ENCODE measurements at places on chromosomes 13 and 19.

DNA sequence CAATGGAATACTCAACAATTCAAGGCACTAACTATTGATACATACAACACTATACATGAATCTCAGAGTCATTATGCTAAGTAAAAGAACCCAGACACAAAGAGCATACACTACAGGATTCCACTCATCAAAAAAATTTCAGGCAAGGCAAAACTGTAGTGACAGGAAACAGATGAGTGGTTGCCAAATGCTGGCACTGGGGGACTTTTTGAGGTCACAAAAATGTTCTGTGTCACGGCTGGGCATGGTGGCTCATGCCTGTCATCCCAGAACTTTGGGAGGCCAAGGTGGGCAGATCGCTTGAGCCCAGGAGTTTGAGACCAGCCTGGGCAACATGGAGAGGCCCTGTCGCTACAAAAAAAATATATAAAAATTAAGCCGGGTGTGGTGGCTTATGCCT, 129.4 kb downstream of the KL start:
- DNase-seq: no peak

- DNase-seq: no peak
These were observed 200.2 kb upstream of the SOX1 start for GRCh38 chr13:111866731-111867245.

GRCh38 chr13:98181111-98181815, 4.2 kb upstream of the RNF113B start:
- no peak for DNase-seq

DNA sequence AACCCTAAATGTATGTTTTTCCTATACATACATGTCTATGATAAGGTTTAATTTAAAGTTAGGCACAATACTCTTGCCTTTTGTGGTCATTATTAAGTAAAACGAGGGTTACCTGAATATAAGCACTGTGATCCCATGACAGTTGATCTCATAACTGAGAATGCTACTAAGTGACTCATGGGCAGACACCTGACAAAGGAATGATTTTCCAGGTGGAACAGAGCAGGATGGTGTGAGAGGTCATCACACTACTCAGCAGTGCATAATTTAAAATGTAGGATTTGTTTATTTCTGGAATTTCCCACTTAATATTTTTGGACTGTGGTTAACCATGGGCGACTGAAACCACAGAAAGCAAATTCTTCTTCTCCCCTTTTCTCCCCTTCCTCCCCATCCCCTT, 178.9 kb downstream of the UGGT2 start:
- DNase-seq: no peak

GRCh38 chr13:113883921-113884804, 20.3 kb upstream of the GAS6 start:
- DNase-seq: no peak

- peak; percentile 47 for DNase-seq
These were observed 8.3 kb upstream of the CDC42EP5 start for GRCh38 chr19:54481326-54481930.

- peak; percentile 80 for DNase-seq
These were observed 9.7 kb upstream of the GIPC1 start for GRCh38 chr19:14505488-14506239.

- DNase-seq: peak; percentile 43
These were observed 69.8 kb downstream of the KCNRG start for GRCh38 chr13:50085063-50085462.

DNA sequence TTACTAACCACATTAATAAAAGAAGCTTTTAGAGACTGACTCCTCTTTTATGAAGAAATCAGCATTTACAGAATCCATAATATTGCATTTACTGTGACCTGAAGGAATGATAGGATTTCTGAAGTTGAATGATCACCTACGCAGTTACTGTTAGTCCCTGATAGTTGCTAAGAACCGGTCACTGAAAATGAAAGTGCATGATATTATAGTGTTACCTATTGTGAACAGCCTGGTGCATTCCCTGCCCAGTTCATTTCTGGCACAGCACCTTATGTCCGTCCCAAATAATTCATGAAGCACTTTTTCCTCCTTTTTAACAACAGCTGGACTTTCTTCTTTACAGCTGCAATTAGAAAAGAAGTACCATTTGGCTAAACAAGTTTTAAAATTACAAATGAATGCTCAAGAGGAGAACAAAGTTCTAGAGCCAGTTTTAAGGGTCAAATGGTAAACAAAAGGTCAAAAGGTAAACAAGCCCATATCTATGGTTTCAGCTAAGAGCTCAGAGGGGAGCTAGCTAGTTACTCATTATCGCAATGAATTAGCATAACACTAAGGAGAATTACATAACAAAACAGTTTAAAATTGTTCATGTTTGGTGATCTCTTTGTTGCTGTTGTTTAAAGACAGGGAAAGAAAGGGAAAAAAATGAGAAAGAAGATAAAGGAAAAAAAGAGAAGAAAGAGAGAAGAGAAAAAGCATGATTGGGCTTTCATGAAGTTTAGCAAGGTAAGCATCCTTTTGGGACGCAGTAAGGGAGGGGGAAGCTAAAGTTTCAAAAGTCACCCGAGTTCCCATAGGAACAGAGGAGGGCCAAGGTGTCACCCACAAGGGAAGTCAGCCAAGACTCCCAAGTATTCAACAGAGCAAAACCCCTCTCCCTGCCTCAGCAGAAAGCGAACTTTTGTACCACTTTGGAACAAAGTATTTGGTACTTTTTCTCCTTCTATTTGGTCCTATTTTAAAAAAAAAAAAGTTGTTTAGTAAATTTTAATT, 50.2 kb downstream of the FLT3 start:
- no peak for DNase-seq

GRCh38 chr13:99859178-99860177, 112.1 kb downstream of the ZIC5 start:
- DNase-seq: peak; percentile 30

DNA sequence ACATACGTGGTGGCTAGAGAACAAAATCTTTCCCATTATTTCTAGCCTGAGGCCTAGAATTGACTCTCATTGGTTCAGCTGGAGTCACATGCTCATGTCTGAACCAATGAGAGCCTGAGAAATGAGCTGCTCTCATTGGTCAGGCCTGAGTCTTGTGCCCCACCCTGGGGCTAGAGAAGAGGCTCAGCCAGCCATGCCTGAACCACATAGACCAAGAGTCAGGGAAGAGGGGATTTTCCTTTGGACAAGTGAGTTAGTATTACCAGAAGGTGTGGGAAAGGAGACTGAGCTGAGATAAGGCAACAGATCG, 6.9 kb downstream of the FXYD5 start:
- no peak for DNase-seq

GRCh38 chr13:66745307-66745706, 484.8 kb downstream of the PCDH9 start:
- no peak for DNase-seq

GRCh38 chr13:99205621-99206220, 5.1 kb downstream of the UBAC2 start:
- DNase-seq: no peak

DNA sequence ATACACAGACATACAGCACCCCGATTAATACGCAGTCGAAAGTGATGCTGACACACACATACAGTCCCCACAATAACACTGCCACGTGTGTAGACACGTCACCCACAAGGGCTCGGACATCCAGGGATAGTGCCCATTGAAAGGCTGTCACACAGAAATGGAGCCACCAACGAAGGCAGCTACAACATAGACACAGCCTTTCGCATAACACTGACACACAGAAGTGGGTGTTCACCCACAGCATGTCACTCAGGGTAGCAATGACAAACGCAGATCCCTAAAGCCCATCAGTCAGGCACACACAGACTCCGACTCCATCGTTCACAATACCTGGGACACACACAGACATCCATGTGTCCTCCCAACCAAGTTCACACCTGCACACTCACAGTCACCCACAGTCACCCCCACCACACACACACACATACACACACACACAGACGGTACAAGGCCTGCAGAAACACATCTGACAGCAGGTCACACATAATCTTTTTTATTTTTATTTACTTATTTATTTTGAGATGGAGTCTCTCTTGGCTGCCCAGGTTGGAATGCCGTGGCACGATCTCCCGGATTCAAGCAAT, 10.4 kb upstream of the NANOS3 start:
- no peak for DNase-seq

GRCh38 chr13:20239748-20240147, 7.6 kb upstream of the GJB6 start:
- no peak for DNase-seq

DNA sequence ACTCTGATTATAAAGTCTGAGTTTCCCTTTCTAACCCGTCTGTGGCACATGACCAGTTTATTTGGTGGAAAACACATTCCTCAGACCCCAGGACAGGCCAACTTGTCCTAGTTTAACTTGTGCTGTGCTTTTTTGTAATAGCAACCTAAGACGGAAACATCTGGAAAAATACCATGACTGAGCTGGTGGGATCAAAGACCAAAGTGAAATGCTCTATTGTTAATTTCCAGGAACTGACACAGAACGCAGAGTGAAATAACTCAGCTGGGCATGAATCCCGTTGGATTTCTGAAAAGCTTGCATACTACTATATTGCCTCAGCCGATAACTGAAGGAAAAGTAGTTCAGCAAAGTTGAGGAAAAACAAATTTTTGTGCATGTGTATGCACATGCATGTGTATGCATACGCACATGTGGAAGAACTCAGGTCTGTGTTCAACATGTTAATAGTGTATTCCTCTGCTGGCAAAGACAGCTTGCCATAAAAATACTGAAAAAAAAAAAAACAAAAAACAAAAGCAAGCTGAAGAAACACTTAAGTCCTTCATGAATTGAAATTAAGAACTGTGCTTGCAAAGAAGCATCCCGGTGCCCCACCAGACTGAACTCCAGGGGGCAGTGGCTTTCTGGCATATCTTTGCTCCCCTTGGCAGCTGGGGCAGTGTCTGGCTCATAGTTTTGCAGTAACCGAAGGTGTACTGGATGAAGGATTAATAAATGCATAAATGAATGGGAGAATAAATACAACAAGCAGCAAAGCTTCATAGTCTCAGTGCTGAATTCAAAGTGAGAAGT, 187.8 kb downstream of the LHFPL6 start:
- no peak for DNase-seq

DNA sequence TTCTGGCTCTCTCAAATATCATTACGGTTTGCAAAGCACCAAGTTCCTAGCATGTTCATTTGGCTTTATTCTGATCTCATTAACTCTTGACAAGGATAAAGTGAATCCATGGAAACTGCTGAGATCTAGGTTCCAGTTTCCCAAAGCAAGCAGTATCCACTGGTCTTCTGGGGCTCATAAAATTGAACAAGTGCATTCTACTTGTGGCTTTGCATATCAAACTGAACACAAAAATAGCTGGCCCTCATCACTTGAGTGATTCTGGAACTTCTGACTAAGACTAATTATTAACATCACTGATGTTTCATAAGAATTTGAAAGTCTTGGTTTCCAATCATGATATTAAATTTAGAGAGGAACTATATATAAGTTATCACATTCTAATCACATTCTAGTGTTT, 6.3 kb upstream of the KCTD12 start:
- DNase-seq: no peak

DNA sequence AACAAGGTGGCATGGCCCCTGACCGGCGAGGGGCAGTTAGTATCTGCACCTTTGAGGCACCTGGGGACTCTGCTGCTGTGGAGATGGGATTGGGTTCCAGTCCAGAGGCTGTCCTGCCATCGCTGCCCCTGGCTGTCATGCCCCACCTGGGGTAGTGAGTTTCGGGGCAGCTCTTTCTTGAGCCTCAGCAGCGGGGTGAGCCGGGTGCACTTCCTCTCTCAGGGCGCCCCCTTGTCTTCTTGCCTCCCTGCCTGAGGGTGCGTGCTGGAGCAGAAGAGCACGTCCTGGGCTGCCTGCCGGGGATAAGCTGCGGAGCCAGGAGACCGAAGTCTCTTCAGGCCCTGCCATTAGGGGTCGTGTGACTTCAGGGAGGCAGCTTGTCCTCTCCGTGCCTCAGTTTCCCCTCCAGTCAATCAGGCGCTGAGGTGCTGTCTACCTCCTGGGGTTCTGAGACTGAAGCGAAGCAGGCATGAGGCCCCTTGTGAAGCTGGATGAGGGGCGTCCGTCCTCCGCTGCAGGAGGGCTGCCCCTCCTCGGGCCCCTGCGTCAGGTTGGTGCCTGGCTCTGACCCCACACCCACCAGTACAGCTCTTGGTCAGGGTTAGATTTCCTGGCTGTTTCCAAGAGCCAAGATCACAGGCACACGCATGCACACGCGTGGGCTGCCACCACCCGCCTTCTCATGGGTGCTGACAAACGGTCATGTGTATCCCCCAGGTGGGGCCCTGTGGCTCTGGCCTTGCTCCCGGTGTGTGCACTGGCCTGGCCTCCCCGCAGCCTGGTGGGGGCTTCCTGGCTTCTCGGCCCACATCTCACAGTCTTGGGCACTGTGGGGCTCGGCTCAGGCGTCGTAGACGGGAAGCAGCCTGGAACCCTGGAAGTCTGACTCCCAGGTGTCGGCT, 8.3 kb downstream of the GNA11 start:
- no peak for DNase-seq

DNA sequence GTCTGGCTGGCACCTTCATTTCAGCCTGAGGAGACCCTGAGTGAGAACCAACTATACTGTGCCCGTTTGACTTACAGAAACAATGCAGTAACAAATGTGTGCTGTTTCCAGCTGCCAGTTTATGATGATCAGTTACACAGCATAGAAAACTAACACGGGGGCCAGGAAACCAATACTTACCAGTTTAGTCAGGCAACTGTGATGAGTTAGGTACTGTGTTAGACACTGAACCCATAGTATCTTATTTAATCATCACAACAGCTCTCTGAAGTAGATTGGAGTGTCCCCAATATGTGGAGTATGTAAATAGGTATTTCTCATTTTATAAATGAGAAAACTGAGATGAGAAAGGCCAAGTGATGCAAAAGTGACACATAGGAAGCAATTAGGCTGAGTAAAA, 620.9 kb upstream of the KLF12 start:
- no peak for DNase-seq

DNA sequence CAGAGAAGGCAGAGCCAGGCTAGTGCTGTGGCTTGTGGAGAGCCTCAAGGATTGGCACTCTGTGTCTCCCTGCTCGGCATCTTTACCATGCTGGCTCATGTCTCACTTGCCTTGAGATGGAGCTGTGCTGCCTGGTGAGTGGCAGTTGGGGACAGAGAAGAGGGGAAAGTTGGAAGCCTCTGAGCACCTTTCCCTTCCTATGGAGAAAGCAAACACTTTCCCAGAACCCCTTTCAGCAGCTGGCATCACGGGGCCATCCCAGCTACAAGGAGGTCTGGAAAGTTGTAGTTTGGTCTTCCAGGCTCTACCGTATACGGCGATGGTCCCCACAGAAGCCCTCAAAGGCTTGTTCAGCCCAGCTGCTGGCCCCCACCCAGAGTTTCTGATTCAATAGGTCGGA, 58.7 kb downstream of the DPF1 start:
- no peak for DNase-seq

GRCh38 chr19:5889288-5889971, 14.2 kb downstream of the NDUFA11 start:
- no peak for DNase-seq

- no peak for DNase-seq
These were observed 14.4 kb downstream of the FOXO1 start for GRCh38 chr13:40651866-40652587.

- no peak for DNase-seq
These were observed 26.5 kb downstream of the ARHGAP35 start for GRCh38 chr19:46887240-46887782.
